Stomach (tissue), 19 donors: ENCODE measurements at places on chromosomes 5 and 9. TPM values are rescaled to one million over a fixed set of nuclear protein-coding genes. Genes with fewer than 3 reads are reported as not detected.
A peak's percentile ranks its signal among the peaks of the same experiment; 100 is the strongest.

- no peaks in the 10 kb centered on the region for H3K4me1 ChIP-seq
- no peak overlapping the region for H3K4me3 ChIP-seq
- H3K27ac ChIP-seq = no peak overlapping the region
- H3K36me3 ChIP-seq = no peaks in the 10 kb centered on the region
- no peaks in the 10 kb centered on the region for H3K27me3 ChIP-seq
Measured at GRCh38 chr9:18666348-18666747, 192.4 kb downstream of the ADAMTSL1 start.

The DOK3 gene
- total RNA-seq = 31.2 TPM

DNA sequence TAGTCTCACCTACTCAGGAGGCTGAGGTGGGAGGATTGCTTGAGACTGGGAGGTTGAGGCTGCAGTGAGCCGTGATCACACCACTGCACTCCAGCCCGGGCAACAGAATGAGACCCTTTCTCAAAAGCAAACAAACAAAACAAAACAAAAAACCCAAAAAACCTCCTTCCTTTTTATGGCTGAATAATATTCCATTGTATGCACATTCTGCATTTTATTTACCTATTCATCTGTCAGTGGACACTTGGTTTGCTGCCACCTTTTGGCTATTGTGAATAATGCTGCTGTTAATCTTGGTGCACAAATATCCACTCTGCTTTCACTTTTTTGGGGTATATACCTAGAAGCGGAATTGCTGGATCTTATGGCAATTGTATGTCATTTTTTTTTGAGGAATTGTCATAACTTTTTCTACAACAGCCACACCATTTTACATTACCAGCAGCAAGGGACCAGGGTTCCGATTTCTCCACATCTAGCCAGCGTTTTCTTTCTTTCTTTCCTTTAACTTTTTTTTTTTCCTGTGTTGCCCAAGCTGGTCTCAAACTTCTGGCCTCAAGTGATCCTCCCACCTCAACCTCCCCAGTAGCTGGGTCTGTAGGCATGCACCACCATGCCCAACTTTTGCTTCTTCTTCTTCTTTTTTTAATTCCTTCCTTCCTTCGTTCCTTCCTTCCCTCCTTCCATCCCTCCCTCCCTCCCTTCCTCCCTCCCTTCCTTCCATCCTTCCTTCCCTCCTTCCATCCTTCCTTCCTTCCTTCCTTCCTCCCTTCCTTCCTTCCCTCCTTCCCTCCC, 30.6 kb downstream of the NKX2-5 start:
- H3K27me3 ChIP-seq = peaks cover 91% of the 10 kb centered on the region
- peaks cover 9% of the 10 kb centered on the region for H3K4me1 ChIP-seq
- peak; percentile 27 for DNase-seq
- no peak overlapping the region for H3K27ac ChIP-seq

DNA sequence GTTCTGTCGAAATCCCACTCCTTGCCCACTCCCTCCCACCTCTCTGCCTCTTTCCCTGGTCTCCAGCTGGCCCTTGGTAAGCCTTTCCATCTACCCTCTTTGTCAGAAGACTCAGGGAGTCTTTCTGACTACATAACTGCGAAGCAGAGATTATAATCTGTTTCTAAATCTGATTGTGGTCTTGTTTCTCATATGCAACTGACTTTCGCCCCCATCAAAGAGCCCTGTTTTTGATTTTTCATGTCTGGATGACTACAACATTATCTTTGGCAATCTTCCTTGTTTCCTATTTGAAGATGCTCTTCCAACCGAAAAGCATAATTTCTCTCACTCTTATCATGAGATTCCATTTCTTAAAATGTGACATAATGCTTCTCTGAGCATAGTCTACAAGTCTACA, 218.2 kb upstream of the ADAMTSL1 start:
- DNase-seq = no peak
- no peak overlapping the region for H3K4me3 ChIP-seq
- no peaks in the 10 kb centered on the region for H3K27me3 ChIP-seq
- no peak overlapping the region for H3K27ac ChIP-seq

GRCh38 chr9:95073042-95073607, 244.4 kb downstream of the FANCC start:
- peaks cover 53% of the 10 kb centered on the region for H3K36me3 ChIP-seq
- peak overlapping the region; percentile 63 for H3K27ac ChIP-seq
- peak; percentile 29 for DNase-seq
- H3K4me1 ChIP-seq = peaks cover 100% of the 10 kb centered on the region
- no peaks in the 10 kb centered on the region for H3K27me3 ChIP-seq
- H3K4me3 ChIP-seq = no peak overlapping the region

DNA sequence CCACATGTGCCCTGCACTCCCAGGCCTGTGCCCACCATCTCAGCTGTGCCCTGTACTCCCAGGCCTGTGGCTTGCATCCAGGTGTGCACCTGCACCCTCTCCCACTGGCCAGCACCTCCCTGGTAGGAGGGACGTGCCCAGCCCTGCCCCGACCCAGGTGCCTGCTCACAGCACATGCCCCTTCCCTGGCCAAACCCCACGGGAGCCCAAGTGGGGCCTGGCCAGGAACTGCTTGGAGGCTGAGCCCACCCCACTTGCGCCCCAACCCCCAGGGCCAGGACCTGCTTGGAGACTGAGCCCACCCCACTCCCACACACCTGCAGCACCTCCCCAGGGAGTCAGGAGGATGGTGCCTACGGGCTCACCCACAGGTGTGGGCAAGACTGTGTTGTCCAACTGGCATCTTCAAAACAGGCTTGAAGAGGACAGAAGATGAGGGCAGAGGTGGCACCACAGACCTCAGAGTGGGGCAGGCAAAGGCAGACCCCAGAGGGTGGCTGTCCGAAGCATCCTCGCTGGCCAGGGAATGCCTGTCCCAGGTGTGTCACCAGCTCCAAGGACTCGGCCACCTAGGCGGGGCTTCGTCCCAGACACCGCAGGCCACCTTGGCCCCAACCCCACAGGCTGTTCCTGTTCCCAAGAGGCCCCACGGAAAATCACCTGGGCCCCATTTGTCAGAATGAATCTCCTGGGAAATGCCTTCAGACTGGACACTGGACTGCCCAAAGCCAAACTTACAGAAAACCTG, 10.8 kb downstream of the ZDHHC11B start:
- no peaks in the 10 kb centered on the region for H3K4me1 ChIP-seq
- no peaks in the 10 kb centered on the region for H3K27me3 ChIP-seq
- DNase-seq = no peak
- H3K4me3 ChIP-seq = no peak overlapping the region
- H3K36me3 ChIP-seq = no peaks in the 10 kb centered on the region

The CA9 gene
- total RNA-seq = 81.7 TPM

GRCh38 chr5:31186672-31187267, 6.7 kb upstream of the CDH6 start:
- H3K36me3 ChIP-seq = no peaks in the 10 kb centered on the region
- DNase-seq = peak; percentile 67
- no peaks in the 10 kb centered on the region for H3K4me1 ChIP-seq
- no peak overlapping the region for H3K27ac ChIP-seq
- no peaks in the 10 kb centered on the region for H3K27me3 ChIP-seq
- H3K4me3 ChIP-seq = no peak overlapping the region

The BARHL1 gene
- total RNA-seq = not detected

DNA sequence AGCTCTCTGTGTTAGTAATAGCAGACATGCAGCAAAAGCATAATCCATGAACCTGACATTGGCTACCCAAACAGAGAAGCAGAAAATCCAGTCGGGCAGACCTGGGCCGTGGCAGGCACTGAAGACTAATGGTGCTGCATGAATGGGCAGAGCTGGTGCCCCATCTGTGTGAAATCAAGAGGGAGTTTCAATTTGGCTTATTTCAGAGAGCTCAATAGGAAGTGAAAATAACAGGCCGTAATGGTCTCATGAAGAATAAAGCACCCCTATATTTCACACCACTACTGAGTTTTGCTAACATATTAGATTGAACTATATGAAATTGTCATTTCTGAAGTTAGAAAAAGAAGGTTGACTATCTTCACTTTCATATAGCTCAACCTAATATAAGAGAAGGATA, 149.7 kb downstream of the ENC1 start:
- H3K27me3 ChIP-seq = no peaks in the 10 kb centered on the region
- no peaks in the 10 kb centered on the region for H3K4me1 ChIP-seq
- no peaks in the 10 kb centered on the region for H3K36me3 ChIP-seq
- DNase-seq = no peak

DNA sequence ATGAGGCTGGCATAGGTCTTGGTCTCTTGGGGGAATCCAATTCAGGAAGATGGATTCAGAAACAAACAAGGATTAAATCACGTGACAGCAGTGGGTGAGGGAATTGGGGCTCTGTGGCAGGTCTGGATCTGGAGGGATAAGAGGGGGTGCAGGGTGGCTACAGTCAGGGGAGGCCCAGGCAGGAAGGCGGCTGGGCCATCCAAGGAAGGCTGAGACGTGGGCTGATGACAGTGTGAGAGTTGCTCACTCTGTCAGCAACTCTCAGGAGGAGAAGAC, 65.8 kb upstream of the COL5A1 start:
- H3K4me1 ChIP-seq = no peaks in the 10 kb centered on the region
- H3K4me3 ChIP-seq = no peak overlapping the region
- H3K36me3 ChIP-seq = no peaks in the 10 kb centered on the region
- no peak overlapping the region for H3K27ac ChIP-seq
- DNase-seq = no peak
